ENCODE measurements at places on chromosomes 3 and 15.

- no peak for DNase-seq
Measured at GRCh38 chr3:23969393-23969792, 24.3 kb downstream of the NR1D2 start.

DNA sequence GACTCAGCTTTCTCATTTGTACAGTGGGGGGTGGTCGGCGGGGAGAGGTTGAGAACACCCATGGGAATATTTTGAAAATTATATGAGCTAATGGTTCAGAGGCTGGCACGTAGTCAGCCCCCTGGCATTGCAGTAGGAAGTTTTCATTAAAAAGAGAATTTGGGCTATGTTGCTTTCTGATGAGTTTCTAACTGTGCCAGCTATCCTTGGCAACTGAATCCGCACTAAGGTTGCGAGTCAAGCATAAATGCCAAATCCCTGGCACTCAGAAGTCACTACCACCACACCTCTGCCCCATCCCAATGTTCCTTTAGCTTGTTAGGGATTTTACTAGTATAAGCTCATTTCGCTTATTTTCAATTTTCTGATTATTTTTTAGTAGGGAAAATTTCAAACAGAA, 91.6 kb downstream of the DNASE1L3 start:
- DNase-seq, result no peak

- no peak for DNase-seq
Measured at GRCh38 chr15:96311256-96311955, 19.1 kb upstream of the NR2F2 start.

DNA sequence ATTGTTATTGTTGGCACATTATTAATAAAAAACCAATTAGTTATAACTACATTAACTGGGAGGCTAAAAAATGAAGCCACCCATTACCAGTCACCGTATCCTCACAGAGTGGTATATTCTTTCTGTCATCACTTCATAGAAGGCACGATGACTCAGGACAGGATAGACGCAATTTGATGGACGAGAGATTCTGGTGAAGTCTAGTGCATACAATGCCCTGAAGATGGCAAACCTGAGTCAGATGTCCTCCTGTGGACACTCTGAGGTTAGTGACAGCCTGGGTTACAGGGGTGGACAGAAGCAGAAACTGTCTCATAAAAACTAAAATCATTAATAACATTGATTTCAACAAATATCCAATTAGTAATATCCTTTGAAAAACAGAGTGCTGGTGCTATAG, 150.3 kb downstream of the SLC9A9 start:
- DNase-seq, result no peak

DNA sequence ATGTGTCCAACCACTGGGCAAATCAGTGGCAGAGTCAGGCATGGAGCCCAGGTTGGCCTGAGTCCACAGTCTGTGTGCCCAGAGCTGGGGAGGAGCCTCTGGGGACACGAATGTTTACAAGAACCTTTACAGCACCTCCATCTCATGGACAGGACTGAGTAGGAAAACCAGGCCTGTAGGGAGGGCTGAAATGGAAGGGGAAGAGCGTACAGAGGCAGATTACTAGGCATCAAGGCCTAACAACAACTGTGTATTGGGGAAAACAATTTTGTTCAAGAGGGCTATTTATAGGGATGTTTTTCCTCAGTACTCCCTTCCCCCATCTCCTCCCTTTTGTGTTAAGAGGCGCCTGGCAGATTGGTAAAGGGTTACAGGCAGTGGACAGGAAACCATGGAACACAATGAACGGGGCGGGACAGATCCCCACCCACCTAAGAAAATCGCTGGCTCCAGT, 15.1 kb upstream of the ARHGAP31 start:
- DNase-seq, result no peak

DNA sequence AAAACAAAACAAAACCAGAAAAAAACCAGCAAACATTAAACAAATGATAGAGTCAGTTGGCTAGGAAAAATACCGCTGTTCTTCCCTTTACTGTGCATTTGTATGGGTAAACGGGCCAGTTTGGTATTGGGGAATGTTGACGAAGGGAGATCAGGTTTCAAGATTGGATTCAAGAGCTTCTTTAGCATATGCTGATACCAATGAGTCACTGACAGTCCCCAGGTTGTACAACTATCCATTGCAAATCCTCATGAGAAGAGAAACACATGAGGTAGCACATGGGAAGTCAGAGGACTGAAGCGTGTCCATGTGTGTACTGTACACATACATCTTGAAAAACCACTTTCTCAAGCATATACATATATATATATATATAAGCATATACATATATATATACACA, 25.6 kb downstream of the TIGIT start:
- DNase-seq, result no peak

DNA sequence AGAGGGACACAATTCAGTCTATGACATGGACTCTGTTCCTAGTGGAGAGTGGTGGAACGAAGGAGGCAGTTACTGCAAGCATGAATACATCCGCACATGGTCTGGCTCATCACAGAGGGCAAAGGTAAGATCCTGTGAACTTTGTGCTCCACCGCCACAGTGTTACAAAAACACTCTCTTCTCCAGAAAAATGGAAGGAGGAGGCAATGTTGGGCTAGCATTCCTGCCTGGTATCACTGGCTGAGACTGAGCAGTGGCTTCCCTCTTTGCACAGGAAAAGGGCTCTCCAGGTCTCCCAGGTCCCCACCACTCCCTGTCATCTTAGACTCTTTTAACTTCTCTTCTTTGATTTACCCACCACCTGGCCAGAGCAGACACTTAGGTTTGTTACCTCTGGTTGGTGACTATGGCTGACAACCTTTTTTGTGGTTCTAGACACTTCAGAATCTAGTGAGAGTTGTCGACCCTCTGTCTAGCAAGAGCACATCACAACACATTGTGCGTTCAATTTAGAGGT, 1.5 kb upstream of the EEFSEC start:
- no peak for DNase-seq

Measured in activated gamma-delta T cell treated with Interleukin-2 at 50 U/mL for 16 hours (primary cell).